ENCODE measurements at places on chromosomes 3 and 15.

GRCh38 chr3:26655231-26655630 lies 32.7 kb downstream of the LRRC3B start:
- no peak for DNase-seq

- peak; percentile 39 for DNase-seq
Measured at GRCh38 chr15:58212909-58213526, 74.8 kb downstream of the AQP9 start.

- no peak for DNase-seq
Measured at GRCh38 chr3:153284282-153284938, 122.4 kb downstream of the RAP2B start.

GRCh38 chr3:110067527-110067926 lies 730.2 kb upstream of the DPPA4 start:
- no peak for DNase-seq

DNA sequence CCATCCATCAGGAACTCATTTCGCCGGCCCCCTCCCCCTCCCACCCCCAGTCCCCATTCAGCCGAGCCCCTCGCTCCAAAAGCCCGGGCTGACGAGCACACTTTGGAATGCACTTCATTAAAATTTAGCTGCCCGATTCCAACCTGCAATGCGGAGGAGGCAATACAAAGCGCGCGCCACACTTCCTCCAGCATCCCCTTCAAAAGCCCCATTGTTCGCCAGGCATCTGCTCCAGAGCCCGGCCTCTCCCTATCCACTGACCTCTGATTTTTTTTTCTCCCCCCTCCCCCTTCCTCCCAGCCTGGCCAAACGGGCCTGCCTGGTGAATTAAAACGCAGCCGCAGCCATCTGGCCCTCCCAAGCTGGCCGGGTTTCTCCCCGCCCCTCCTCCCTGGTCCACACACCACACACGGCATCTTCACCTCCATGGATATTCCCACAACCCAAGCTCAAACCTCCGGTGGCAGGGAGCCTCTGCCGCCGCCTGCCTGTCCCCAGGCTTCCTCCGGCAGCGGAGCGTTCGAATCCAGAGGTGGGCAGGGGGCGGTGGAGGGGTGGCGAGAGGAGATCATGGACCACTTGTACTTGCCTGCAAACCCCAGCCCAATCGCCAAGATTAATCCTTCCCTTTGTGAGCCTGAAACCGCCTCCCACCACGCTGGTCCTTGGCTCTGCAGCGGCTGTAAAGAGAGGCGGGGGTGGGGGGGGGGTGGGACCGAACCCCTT lies 441.3 kb downstream of the MAGI1 start:
- peak; percentile 59 for DNase-seq

GRCh38 chr15:92074646-92075045 lies 221.1 kb downstream of the SLCO3A1 start:
- DNase-seq = no peak
